ENCODE measurements at places on chromosomes 13 and 19.

- no peak for DNase-seq
Observed at GRCh38 chr19:10003271-10003670, 7.0 kb downstream of the COL5A3 start.

- no peak for DNase-seq
Observed at GRCh38 chr19:7426986-7427385, 61.8 kb downstream of the PEX11G start.

GRCh38 chr13:107873926-107874325, 341.4 kb downstream of the LIG4 start:
- DNase-seq = no peak

- DNase-seq = no peak
Observed at GRCh38 chr13:42548731-42549551, 25.0 kb upstream of the TNFSF11 start.

GRCh38 chr19:34075661-34076091, 96.6 kb upstream of the LSM14A start:
- DNase-seq = no peak

DNA sequence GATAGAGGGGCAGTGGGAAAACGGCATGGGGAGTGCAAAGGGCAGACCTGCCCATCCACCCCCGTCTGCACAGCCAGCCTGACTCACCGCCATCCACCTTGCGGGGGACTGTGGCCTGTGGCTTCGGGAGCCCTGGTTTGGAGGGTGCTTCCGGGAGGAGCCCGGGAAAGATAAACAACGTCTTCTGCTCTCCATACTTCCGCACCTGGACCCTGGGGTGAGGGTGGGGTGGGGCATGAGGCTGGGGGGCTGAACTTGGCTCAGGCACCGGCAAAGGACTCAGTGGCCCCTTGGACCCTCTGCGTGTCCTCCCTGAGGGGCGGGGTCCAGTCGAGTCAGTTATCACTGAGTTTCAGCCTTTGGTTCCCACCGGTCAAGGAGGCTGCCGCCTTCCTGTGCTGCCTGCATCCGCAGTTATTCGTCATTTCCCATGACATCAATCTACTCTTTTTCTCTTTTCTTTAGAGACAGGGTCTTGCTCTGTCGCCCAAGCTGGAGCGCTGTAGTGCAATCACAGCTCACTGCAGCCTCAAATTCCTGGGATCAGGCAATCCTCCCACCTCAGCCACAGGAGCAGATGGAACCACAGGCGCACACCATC, 3.2 kb downstream of the GPR108 start:
- no peak for DNase-seq

All from thoracic aorta (tissue), 2 donors.